Stimulated activated CD8-positive, alpha-beta memory T cell treated with anti-CD3 and anti-CD28 coated beads, Interleukin-12 subunit alpha, Interleukin-12 subunit beta, amount 100 ng/mL, for 4 hours (primary cell): ENCODE measurements at places on chromosomes 3 and 15.

DNA sequence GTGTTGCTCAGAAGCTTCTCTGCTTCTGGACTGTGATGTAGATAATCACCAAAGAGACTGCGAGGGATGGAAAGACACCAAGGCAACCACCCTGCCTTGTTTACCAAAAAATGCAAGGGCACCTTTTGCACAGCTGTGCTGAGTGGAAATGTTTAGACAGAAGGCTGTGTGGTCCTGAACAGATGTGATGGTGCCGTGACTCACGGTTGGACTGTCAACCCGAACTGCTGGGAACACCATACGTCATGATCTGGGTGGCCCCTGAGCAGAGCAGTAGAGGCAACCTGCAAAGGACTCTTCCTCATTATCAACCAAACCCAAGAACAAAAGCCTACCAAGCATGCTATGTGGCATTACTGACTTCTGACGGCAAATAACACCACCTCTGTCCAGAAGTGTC, 61.3 kb upstream of the LPP start:
- no peak for DNase-seq

- DNase-seq, result no peak
These were observed 429.9 kb downstream of the TBL1XR1 start for GRCh38 chr3:176767385-176767784.

- no peak for DNase-seq
These were observed 82.0 kb downstream of the MRPL46 start for GRCh38 chr15:88385078-88385700.

DNA sequence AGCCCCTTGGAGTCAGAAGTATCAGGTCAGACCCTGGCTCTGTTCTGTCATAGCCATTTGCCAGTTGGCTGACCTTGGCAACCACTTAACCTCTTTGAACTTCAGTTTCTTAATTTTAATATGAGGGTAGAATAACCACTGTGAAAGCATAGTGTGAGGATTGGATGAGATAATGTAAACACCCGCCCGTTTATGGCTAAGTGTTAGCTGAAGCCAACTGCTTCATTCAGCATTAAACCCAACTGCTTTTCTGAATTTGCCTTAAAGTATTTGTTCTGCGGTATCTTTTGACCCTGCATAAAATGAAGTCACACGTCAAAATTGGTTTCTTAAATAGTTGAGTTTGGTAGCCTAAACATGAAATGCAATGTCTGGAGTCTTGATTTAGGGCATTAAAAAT, 121.5 kb upstream of the ABHD17C start:
- no peak for DNase-seq

DNA sequence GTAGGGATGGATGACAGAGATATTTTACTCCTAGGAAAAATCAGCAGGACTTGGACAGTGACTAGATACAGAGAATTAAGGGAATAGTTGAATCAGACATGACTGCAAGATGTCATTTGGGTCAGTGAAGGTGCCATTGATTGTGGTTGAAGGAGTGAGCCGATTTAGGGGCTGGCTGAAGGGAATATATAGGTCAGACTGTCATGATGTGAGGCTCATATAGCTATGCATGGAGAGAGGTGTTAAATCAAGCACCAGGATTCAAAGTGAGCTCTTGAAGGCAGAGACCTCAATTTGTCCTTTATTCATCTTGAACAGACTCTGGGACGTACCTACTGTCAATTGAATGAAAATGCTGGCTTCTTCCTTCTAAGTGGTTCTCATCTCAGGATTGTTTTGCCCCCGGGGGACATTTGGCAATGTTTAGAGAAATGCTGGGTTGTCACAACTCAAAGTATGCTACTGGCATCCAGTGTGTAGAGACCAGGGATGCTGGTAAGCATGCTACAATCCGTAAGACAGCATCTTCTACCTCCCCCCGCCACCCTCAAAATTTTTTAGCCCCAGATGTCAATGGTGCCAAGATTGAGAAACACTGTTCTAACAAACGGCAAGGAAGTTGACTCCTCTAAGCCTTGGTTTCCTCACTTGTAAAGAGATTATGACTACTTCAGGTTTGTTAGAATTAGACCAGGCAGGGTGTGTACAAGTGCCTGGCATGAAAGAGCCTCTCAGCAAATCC, 7.8 kb downstream of the ATP2C1 start:
- DNase-seq, result no peak

DNA sequence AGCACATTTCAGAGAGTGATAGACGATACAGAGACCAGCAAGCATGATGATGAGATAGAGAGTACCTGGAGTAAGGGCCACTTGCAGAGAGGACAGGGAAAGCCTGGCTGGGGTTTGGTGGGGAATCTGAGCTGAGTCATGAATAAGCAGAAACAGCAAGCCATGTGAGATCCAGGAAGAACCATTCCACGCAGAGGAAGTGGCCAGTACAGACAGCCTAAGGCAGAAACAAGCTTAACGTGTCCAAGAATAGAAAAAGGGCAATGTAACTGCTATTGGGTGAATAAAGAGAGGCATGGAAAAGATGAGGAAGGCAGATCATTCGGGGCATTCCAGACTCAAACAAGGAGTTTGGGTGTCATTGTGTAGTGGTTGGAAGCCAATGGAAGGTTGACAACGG, 816.3 kb upstream of the CFAP20DC start:
- no peak for DNase-seq

- peak; percentile 11 for DNase-seq
These were observed 1.4 kb downstream of the ATOSA start for GRCh38 chr15:52677593-52678467.

DNA sequence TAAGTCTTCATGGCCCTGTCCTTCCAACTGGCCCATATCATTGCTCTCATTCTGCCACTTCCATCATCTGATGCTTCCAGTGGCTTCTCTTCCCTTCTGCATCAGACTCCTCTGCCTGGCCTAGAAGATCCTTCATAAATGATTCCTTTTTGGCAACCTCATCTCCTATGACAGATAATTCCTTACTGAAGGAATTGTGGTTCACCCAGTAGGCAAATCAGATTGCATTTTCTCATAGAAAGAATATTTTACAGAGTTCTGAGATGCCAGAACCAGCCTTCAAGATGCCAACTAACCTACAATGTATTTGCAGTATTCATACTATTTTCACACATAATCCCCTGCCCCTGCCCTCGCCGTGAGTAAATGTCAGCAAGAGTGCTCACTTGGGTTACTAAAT, 423.0 kb upstream of the TGFBR2 start:
- no peak for DNase-seq

DNA sequence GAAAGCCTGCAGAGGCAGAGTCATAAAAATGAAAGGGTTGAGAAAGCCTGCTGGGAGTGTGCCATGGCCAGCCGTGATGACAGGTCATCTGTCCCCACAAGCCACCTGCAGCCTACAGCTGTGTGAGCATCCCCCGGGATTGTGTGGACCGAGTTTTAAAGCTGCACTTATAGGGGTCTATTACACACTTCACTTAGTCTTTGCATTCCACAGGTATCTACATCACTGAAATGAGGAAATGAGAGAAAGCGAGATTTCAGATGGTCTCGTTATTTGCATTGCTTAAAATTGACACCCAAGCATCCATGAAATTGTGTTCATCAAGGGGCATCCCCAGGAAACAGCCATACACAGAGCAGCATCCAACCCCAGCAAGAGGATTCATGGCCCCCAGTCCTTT, 137.6 kb upstream of the TRIM42 start:
- DNase-seq, result no peak

- no peak for DNase-seq
These were observed 88.2 kb upstream of the STT3B start for GRCh38 chr3:31444220-31445142.

DNA sequence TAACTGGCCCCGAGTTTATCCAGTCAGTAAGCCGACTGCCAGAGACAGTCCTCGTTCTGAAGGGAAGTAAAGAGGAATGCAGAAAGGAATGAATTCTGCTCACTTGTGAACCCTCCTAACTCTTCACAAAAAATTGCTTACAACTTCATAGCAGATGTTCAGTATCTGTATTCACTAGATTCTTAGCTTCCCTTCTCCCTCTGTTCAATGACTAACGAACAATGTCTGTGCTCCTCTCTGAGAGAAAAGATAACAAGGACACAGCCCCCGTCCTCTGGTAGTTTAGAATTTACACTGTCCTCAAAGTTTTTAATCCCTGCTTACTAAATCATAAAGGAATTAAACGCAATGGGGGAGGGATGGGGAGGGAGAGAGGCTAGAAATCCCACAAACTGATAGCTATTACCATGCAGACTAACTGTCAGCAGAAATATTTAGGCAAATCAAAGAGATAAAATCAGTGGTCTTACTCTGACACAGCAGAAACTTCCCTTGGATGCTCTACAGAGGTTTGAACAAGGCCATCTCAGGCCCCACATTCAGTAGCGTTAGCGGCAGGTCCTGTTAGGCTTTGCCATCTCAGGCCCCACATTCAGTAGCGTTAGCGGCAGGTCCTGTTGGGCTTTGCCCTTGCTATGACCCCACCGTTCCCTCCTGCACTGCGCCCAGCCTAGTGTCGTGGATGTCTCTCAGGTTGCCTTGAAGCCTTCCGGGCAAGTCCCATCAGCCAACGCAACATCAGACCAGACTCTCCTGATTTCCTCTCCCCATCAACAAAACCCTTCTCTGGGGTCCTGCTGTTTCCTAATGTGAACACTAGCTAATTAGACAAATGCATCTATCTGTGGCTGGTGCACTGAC, 23.4 kb downstream of the NRROS start:
- DNase-seq, result no peak

DNA sequence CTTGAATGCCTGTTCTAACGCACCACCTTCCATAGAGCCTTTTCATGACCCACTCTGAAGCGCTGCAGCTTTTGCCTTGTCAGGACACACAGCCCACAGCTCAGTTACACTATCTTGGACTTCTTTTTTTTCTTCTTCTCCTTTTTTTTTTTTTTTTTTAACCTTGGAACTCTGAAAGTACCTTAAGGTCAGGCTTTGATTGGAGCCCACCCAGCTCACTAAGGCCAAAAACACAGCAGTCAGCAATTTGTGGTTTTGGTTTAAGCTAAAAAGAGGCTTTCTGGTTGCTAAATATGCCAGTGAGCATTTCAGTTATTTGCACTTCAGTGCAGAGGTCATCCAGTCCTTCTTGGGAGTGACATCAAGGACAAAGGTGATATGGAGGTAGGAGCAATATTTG, 1.7 kb downstream of the SLC25A20 start:
- DNase-seq, result no peak

- DNase-seq, result no peak
These were observed 1.9 kb downstream of the RHO start for GRCh38 chr3:129530251-129530791.

DNA sequence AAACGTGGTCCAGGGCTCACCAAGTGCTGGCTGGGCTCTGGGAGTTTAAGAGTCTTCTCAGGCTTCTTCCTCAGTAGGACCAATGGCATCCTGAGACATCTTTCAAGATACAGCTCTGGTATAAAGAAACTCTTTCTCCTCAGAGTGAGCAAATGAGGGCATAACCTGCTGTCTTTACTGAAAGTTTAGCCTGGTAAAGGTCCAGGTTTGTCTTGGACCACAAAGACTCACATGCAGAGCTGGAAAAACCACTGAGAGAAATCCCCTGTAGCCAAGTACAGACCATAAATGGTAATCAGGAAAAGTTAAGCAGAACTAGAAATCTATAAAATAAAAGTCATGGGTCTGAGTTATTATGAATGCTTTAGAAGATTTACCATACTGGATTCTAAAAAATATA, 23.1 kb downstream of the CD47 start:
- no peak for DNase-seq

GRCh38 chr3:105513042-105513441, 146.3 kb downstream of the ALCAM start:
- DNase-seq, result no peak

DNA sequence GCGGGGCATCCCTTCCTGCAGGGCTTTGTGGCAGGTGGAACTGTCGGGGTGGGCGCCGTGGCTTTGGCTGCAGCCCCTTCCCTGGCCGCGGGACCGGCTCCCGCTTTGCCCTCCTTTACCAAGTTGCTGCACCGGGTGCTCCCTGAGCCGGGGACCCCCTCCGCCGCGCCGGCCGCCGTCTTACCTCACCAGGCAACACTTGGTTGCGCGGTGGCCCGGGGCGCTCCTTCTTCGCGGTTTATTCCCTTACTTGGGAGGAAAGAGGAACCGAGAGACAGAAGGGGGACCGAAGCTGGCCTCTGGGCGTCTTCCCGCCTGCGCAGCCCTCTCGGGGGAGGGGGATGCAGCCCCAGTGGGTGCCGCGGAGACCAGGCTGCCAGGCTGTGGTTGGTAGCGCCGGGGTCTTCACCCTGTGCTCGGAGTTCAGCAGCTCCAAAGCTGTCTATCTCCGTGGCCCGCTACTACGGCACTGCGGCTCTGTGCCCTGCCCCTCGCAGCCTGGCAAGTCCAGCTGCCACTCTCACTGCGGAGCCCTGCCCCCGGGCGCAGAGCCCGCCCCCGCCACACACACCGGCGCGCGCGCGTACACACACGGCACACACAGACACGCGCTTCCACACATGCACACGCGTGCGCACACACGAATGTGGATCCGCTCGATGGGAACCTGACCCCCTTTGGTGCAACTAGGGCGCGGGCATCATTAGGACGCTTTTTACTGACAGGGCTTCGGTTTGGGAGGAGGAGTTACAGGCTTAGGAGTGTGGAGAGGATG, at the start of gene DGKG:
Gene DGKG (minus strand): TSS at position 473 of the 775 bp plus-strand sequence. CDS start 41,775 bp downstream, outside the sequence.
- no peak for DNase-seq

GRCh38 chr15:37758412-37758811, 176.0 kb upstream of the TMCO5A start:
- DNase-seq, result no peak

DNA sequence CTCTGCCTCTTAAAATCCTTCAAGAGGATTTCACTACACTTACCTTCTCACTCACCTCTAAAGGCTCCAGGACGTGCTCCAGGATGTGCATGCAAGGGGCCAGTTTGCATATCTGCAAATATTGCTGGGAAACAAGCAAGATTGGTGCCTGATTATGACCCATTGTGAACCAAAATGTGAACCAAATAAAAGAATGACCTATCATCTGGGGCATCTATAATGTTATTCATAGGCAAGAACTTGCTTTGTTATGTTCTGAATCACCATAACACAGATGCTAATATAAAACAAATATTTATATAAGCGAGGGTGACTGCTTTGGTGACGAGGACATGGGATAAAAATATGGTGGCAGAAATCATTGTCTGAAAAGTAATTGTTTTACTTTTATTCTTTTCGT, 5.5 kb downstream of the IL12A start:
- DNase-seq, result no peak

- no peak for DNase-seq
These were observed 69.2 kb downstream of the RORA start for GRCh38 chr15:61159901-61160300.
